Activated CD4-positive, alpha-beta T cell treated with anti-CD3 and anti-CD28 coated beads, Interleukin-2, amount 50 U/mL, for 16 hours (primary cell): ENCODE measurements at places on chromosomes 1 and 21.

DNA sequence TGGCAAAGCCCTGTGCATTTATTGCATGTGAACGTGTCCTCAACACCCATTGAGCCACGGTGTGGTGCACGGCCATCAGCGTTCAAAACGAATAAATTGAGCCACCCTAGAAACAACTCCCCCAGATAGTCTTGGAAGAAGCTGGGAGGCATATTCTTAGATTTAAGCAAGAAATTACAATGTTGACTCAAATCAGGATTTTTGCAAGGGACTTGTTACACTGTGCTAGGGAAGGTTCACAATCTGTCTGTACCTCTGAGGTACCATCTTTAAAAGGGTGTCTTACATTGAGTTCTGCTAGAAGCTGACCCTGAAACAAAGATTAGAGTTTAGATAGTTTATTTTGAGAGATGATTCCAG is 16.2 kb downstream of the CD247 start:
- DNase-seq = no peak

GRCh38 chr1:8858112-8858668 is 20.3 kb downstream of the ENO1 start:
- peak; percentile 61 for DNase-seq

GRCh38 chr1:146039844-146040194 is 18.3 kb upstream of the HJV start:
- DNase-seq = no peak

GRCh38 chr21:31003471-31003870 is 34.8 kb downstream of the KRTAP19-8 start:
- no peak for DNase-seq

DNA sequence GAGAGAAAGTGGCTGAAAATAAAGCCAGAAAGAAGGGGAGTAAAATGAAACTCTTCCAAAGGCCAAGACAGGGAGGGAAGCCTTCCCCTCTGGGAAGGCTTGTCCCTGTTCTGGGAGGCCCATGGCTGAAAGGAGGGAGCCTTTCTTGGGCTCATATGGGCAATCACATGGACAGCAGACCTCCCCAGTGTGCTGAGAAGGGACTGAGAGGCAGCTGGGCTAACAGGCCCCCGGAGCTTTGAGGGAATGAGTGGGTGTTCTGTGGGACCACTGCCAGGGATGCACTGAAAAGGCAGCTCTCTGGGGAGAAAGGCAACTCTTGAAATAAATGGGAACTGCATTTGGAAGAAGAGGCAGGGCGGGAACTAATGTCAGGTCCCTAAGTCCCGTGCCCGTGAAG is 39.1 kb downstream of the KANK4 start:
- no peak for DNase-seq

- DNase-seq = no peak
These were observed 67.6 kb upstream of the PDE4B start for GRCh38 chr1:65725064-65725463.

DNA sequence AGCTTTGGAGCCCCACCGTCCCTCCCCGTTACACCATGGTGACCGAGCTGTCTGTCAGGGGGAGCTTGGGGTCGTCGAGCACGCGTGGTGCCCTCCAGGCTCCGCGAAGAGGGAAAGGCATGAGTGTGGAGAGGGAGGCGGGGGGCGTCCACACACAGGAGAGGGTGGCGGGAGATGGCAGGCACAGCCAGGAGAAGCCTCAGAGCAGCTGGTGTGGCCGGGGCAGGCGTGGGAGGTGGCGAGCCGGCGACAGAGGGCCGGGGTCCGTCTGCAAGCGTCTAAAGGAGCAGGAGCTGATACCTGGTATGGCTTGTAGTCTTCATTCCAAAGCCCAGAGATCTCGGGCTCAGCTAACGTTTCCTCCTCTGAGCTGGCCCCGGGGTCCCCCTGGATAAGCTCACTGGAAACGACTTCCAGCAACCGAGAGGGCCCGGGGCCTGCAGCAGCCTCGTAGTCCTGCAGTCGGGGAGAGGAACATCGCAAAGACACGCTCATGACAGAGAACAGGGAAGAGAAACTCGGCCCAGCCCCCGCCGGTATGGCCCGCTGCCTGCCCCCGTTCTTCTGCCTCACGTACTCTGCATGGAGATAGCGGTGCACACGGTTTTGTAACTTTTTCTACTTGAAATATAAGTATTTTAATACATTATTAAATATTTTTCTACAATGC is 37.4 kb downstream of the CFAP74 start:
- no peak for DNase-seq

GRCh38 chr1:97378596-97378995 is 542.2 kb downstream of the DPYD start:
- no peak for DNase-seq

GRCh38 chr1:187692799-187693198 is 864.0 kb downstream of the PLA2G4A start:
- no peak for DNase-seq

DNA sequence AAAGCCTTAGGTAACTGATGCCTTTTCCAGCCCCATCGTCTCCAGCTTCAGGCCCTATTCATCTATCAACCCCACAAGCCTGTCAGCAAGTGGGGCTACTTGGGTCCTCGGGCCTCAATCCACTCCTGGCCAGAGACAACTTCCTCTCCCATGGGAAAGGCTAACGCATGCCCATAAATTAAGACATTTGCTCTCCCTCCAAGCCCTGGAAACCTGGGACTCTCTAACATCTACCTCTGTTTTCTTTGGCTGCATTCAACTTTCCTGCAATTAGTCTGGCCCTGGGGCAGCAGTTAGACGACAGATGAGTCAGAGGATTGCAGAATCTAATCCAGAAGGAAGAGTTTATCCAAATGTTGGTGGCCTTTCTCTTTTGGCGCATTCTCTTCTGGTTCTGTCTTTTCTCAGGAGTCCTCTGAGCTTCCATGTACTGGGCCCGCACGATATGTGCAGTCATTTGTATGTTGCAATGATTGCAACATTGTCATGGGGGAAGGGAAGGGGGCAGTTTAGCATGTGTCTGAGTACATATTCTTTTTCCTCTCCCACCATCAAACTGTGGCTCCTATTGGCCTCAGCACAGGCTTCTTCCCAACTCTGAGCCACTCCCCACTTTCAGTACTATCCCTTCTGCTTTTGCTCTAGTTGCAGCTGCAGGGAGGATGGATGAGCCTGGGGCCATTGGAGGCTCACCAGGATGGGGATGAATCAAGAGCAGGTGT is 54.4 kb downstream of the NAV1 start:
- DNase-seq = no peak

DNA sequence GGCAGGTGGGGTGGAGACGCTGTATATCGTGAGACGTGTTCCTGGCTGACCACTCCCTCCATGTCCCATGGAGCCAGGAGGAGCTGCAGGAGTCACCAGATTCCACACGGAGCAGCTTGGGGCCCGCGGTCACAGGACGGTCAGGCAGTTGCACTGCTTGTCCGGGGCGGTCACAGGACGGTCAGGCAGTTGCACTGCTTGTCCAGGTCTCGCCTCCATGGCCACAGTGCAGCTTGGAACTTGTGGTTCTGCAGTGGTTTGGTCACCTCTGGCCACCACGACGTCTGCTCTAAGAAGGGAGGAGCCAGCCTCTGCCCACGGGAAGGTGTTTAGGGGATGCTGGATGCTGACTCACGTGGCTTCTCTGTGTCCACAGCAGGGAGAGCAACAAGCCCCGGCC is 33.0 kb downstream of the SLX9 start:
- DNase-seq = no peak

GRCh38 chr1:19006837-19007271 is 50.4 kb upstream of the IFFO2 start:
- no peak for DNase-seq

DNA sequence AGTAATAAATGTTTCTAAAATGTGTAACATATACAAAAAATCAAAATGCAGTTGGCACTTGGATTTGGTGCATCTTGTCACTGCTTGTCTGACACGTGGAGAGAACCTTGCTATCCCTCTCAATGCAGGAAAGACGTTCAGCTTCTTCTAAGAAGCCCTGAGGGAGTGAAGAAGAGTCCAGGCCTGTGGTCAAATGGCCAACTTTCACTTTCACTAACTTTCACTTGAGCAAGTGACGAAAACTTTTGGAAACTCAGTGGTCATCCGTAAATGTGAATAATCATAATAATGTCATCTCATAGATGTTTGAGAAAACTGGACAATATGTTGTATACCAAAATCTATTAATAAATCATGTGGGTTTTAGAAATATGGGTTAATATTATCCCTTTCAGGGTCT is 61.9 kb downstream of the ERG start:
- DNase-seq = no peak

DNA sequence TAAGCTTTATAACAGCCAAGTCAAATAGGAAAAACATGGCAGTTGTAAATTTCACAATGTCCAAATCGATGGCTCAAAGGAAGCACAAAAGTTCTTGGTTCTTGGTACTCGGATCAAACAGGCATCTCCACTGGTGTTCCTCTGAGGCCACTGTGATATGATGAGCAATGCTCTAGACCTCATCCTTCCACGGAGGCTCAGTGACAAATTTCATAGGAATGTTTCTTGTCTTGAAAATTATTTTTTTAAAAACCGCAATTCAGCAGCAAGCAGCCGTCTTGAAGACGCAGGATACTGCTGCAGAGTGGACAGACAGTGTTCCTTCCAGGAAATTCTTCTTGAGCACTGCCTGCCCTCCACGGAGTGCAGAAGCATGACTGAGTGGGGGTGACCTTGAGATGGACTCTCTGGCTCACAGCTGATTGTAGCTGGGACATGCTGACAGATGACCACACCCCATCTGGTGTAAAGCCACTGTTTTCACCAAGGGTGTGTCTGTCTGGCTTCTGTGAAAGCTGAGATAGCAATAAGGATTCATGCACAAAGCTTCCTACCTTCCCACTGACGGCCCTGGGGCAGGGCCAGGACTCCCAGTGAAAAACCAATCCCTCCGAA is 61.9 kb downstream of the TIAM1 start:
- DNase-seq = no peak

- no peak for DNase-seq
These were observed 287.6 kb downstream of the AKT3 start for GRCh38 chr1:243562473-243562872.
